ENCODE measurements at places on chromosomes 5 and 9. TPM values are rescaled to one million over a fixed set of nuclear protein-coding genes. Genes with fewer than 3 reads are reported as not detected.

Gene OR13C3
- not detected for polyA plus RNA-seq

Gene GABRA6
- polyA plus RNA-seq: not detected

- DNase-seq: no peak
Observed at GRCh38 chr5:139549162-139549894, 11.8 kb upstream of the UBE2D2 start.

DNA sequence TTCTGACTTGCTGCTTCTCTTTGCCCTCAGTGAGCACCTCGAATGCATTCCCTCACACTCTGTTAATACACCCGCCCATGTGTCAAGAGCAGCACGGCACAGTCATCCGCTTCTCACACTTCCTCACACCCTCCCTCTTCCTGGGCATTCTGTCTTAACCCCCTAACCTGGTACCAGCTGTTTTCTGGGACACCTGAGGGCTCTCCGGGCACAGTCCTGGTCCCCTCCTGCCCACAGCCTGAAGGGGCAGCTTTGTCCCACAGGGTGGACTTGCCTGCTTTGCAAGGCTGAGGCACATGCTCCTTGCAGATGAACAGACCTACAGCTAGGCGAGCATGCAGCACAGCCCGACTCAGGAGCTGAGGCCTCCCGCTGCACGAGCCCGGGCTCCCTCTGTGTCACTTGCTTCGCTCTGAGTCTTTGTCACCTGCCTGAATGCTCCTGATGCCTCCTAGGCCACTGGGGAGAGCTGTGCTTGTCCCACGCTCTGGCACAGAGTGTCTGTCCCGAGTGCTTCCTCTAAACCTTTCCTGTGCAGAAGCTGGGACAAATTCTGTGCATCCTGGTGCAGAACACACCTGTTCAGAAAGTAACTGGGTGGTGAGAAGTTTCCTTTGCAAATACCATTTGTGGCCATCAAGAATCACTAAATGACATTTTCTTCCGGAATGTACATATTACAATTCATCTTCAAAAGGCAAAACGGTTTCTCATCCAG lies 47.8 kb downstream of the AHRR start:
- peak; percentile 40 for DNase-seq

GRCh38 chr9:92476962-92477361 lies 5.3 kb downstream of the ASPN start:
- peak; percentile 44 for DNase-seq

GRCh38 chr5:79076819-79077218 lies 7.3 kb downstream of the BHMT2 start:
- no peak for DNase-seq

DNA sequence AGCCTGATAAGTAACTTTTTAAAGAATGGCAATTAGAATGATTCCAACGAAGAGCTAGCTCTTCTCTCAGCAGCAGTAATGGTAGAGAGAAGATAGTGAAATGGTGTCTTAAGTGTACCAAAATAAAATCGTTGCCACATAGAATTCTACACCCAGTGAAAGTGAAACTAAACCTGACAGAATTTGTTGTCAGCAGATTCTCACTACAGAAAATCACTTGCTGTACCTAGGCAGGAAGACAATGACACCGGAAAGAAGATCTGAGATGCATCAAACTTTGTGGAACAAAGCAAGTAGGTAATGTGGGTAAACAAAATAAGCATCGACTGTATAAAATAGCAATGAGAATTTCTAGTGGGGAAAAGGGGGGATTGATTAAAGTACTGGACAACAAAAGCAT lies 20.7 kb upstream of the EBF1 start:
- no peak for DNase-seq

DNA sequence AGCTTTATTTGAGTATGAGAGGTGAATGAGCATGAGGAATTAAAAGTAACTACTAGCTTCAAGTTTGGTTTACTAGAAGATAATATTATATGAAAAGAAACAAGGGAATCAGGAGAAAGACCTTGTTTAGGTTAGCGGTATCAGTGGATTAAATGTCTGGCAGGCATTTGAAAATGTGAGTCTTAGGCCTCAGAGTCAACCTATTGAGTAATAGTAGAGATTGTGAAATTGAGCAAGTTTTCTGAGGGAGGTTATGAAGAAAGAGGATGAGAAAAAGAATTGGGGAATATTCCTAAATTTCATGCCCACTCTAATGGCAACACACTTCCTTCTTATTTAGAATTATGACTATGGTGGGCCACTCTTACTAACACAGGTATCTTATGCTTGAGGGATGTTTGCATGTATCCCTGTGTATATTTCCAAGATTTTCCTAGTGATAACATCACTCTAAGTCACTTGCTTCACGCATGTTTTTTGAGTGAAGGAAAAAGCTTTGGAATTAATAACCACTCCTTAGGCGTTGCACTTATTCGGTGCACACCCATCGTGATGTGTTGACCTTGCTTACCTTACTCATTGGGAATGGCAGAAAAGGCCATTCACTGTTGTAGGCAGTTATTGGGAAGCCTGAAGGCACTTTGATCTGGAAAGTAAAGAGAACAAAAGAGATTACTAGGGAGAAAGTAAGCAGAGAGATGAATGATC lies 8.2 kb upstream of the ELL2 start:
- no peak for DNase-seq

DNA sequence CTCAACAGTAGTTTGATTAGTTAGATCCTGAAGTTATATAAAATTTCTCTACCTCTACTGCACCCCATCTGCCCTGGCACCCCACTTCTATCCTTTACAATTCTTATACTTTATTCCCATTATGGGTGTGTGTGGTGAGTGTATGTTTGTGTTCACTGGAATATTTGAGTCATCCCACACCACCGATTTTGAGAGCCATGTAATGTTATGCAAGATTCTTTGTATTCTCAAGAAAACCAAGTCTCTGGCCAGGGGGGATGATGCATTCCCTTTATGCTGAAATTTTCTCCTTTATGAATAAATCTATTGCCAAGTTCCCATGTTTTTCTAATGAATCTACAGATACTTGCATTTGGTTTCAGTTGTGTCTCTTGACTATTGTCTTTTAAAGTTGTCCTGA lies 266.8 kb downstream of the ARHGEF28 start:
- no peak for DNase-seq

DNA sequence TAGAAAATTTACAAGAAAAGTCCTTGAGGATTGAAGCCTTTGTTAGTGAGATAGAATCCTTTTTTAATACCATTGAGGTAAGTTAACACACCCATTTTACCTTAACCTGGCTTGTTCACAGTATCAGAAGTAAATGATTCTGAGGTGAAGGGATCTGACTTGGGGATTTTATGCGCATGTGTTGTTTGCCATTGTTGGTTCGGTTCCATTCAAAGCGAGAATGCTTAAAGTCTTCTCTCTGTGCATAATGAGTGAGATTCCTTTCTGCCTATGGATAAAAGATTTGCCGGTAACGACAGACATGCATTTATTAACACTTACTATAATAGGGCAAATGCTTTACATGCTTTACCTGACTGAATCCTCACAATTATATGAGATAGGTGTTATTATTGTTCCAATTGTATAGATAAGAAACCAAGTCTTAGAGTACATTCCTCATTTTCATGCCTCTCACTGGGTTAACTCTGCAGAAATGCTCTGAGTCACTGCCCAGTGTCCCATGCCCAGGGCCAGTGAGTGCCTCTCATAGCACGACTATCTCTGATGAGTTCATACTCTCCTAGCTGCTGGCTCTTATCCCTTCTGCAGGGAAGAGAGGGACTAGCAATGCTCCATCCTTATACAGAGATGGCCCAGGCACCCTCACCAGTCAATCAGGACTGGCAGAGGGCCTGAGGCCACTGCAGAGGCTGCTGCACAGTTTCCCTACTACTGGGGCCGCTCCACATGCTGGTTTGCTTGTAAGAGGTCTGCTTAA lies 54.4 kb downstream of the CMYA5 start:
- no peak for DNase-seq

Measured in GM12878 (cell line).